Head of caudate nucleus (tissue), 42 donors: ENCODE measurements at places on chromosomes 16 and 17.

- DNase-seq = peak; percentile 96
Measured at GRCh38 chr17:8152112-8152775, at the start of gene PER1. PER1 (minus strand) TSS chr17:8152404; CDS start chr17:8150706, 1,698 bp downstream.

DNA sequence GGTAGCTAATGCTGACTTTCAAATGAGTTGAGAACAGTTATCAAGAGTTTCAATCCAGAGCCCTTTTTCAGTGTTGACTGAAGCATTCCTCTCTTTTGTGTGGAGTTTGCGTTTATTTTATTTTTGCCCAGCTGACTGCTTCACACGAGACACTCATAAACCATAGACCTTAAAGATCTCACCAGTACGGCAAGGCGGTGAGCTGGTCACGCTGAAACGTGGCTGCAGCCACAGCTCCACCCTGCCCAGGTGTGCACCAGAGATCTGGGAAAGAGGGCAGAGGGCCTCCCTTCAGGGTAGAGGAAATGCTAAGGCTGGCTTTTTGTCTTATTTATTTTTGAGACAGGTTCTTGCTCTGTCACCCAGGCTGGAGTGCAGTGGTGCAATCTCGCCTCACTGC is 112.2 kb downstream of the AATF start:
- no peak for DNase-seq

DNA sequence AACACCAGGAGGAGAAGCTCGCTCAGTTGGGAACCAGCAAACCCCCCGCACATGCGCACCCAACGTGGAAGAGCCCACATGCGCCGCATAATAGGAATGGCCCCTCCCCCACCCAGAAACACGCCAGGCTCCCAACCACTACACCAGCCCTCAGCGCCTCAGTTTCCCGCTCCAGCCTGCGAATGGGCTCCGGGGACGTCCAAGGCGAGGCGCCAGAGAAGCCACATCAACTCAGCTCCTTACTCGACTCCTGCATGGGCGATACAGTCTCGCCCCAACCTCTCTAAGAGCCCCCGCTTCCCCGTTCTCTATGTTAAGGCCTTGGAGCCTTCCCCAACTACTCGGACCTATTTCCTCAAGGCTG is 504 bp downstream of the SRSF1 start:
- peak; percentile 66 for DNase-seq

DNA sequence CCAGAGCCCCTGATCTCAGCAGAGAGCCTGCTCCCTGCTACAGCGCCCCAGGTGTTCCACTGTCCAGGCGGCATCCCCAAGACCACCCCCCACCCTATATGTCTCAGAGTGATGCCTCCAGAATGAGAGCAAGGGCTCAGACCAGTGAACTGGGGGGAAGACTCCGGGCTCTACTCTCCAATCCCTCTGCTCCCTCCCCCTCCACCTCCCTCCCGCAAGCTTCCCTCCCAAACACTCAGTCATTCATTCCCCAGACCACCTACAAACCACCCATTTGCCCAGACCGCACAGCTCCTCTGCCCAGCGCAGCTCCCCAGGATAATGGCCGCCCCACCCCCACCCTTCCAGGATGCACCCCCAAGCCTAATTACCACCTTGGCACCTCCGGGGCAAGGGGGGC is 59.4 kb upstream of the TAC4 start:
- no peak for DNase-seq

- DNase-seq = no peak
Measured at GRCh38 chr16:28492511-28492910, 637 bp upstream of the CLN3 start.

- no peak for DNase-seq
Measured at GRCh38 chr17:39800540-39800939, 62.8 kb downstream of the GRB7 start.

DNA sequence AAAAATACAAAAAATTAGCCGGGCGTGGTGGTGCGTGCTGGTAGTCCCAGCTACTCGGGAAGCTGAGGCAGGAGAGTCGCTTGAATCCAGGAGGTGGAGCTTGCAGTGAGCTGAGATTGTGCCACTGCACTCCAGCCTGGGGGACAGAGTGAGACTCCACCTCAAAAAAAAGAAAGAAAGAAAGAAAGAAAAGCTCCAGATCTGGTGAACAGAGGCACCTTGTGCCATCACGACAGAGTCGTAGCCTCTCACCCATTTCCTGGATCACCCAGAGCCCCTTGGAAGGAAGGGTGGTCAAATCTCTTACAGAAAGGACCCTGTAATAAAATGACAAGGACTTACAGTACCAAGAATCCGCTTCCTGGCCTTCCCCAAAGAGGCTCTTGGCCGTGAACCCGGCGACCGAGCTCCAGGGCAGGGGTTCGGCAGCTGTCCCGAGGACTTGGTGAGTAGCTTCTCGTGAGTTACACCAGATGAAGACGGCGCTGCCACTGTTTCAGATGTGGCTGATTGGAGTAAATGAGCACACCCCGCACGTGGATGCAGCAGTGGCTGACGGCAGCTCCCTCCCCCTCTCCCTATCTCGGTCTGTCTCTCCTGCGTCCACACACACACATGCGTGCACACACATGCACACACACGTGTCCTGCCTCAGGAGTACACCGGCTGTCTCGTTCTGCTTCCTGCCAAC is 13.5 kb downstream of the LGALS3BP start:
- no peak for DNase-seq

GRCh38 chr17:14428648-14429029 is 127.8 kb downstream of the HS3ST3B1 start:
- no peak for DNase-seq

GRCh38 chr16:19940195-19940594 is 55.5 kb upstream of the GPRC5B start:
- DNase-seq = no peak
